ENCODE measurements at places on chromosomes 7 and 10. TPM values are rescaled to one million over a fixed set of nuclear protein-coding genes. Genes with fewer than 3 reads are reported as not detected.

DNA sequence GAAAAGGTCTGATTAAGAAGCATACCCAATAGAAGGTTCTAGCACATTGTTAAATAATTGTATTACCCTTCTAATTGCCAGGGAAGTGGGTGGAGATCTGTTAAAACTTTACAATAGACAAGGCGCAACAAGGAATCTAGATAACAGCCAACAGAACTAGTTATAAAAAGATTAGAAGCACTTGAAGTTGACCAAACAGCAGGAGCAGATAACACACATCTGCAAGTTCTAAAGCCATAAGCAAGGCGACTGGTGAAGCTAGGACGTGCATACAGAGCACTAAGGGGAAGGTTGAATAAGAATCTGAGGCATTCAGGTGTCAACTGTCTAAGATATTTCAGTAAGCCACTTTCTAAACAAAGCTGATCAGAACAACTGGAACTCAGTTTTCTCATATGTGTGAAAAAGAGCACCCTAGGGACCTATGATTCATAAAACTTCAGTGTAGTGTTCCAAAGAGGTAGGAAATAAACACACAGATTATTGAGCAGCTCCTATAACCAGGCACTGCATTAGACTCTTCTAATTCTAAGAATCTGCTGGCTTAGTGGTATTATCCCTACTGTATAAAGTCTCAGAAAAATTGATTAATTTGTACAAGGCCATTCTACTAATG is 111.2 kb downstream of the SAMD9 start:
- DNase-seq = no peak

DNA sequence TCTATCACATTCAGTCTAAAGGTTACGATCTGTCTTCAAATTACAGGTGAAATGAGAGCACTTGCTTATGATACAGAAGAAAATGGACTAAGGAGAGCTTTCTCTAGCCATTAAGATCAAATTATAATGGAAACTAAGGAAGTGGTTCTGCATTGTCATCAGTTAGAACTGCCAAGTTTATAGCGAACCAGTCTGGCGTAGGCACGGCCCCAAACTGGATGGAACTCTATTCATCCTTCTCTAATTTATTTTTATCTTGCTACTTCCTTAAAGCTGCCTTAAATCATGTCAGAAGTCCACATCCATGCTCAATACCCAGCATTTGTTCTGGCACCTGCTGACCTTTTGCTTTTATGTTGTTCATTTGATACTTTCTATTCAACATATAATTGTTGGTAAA is 63.7 kb upstream of the APBB1IP start:
- no peak for DNase-seq

DNA sequence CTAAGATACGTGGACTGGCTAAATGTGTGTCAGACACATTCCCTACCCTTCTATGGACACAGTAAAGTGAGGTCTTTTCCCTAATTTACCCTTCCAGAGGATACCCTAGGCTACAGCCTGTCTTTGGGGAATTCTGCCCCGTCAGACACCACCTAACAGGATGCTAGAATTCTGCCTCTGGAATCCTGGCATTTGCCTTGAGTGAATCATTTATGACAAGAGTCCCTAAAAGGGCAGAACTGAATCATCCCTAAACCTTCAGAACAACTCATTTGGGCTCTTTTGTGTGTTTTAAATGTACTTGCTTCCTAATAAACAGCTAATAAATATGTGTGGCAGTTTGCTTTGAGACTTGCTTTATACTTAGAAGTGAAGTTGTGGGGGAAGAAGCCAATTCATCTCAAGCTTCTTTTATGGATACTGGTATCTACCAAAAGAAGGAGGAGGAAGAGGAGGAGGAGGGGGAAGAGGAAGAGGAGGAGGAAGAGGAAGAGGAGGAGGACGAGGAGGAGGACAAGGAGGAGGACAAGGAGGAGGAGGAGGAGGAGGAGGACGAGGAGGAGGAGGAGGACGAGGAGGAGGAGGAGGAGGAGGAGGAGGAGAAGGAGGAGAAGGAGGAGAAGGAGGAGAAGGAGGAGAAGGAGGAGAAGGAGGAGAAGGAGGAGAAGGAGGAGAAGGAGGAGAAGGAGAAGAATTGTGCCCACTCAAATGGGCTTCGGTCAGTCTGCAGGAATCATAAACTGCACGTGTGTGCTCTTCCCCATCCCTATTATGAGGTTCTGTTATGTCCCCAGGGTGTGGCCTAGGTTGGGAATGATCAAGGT is 27.1 kb downstream of the PARP12 start:
- DNase-seq = no peak

- DNase-seq = no peak
These were observed 143.8 kb downstream of the CFTR start for GRCh38 chr7:117623606-117624005.

DNA sequence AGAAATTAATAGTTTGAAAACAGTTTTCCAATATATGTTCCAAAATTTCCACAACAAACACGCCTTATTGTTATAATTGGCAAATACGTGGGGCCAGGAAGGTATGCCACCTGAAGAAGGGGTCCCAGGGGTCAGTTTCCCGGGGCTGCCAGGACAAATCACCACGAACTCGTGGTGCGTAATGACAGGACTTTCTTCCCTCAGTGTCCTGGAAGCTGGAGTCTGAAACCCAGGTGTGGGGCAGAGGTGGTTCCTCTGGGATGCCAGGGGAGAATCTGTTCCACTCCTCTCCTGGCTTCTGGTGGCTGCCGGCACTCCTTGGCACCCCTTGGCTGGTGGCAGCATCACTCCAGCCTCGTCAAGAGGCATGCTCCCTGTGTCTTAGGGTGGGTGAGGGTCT is 56.7 kb downstream of the CHST15 start:
- DNase-seq = no peak

- no peak for DNase-seq
These were observed 40.0 kb downstream of the RAPGEF5 start for GRCh38 chr7:22316914-22317313.

GRCh38 chr10:27710014-27710413 is 35.6 kb downstream of the MKX start:
- DNase-seq = no peak

- no peak for DNase-seq
These were observed 2.3 kb downstream of the PSD start for GRCh38 chr10:102416283-102416682.

GRCh38 chr10:89248990-89249389 is 2.6 kb downstream of the LIPA start:
- DNase-seq = no peak

- DNase-seq = no peak
These were observed 19.1 kb upstream of the OGDHL start for GRCh38 chr10:49781247-49781646.

GRCh38 chr7:127651556-127652332 is at the start of gene SND1:
Gene SND1, plus strand, starts transcription at chr7:127652194. Its CDS starts 180 bp downstream, at chr7:127652374.
- DNase-seq = peak; percentile 94

GRCh38 chr10:132507956-132508490 is 29.6 kb upstream of the INPP5A start:
- DNase-seq = no peak

GRCh38 chr10:34327184-34327583 is 487.9 kb downstream of the PARD3 start:
- no peak for DNase-seq

DNA sequence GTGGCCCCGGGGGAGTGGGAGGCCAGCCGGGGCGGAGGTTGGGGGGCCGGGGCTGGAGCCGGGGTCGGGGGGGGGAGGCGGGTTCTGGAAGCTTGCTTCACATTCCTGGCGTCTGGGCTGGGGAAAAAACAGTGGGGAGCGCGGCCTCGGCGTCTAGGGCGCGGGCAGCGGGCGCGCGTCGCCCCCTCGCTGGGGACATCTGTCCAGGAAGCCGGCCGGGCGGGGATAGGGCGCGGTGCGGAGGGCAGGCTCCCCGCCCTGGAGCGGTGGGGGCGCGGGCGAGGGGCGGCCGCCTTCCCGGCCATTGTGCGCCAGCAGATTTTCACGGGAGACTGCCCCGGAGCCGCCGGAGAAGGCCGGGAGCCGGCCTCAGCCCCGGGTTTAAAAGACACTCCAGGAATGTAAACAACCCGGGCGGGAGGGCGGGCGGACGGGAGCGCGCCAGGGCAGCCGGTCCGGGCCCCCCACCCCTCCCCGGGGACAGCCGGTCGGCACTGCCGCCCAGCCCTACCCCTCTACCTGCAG is 1.4 kb downstream of the ZMIZ1 start:
- DNase-seq = no peak

- no peak for DNase-seq
These were observed 122.4 kb downstream of the CTTNBP2 start for GRCh38 chr7:117750612-117751563.

GRCh38 chr10:9922126-9922870 is 1095.4 kb upstream of the CELF2 start:
- DNase-seq = no peak

DNA sequence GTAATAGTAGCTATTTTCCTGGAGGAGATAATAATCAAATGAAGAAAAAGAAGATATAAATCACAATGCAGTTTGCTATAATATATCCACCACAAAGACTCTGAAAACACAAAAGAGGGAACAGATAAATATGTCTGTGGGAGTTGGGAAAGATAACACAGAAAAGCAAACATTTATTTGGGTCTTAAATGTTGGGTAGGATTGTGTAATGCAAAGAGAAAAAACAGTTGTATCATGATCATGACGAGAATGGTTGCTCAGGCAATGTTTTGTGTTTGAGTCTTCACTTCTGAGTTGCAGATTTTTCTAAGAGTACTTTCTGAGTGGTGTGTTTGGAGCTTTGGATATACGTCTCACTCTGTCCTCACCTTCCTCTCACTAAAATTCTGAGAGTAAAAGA is 437.5 kb downstream of the TFEC start:
- no peak for DNase-seq

GRCh38 chr7:158657189-158657746 is 47.3 kb downstream of the NCAPG2 start:
- no peak for DNase-seq

- no peak for DNase-seq
These were observed 9.2 kb downstream of the LHPP start for GRCh38 chr10:124470544-124471434.

GRCh38 chr10:86363184-86363832 is 3.3 kb downstream of the GRID1 start:
- no peak for DNase-seq

GRCh38 chr10:89651916-89652573 is 7.0 kb upstream of the PANK1 start:
- no peak for DNase-seq

- no peak for DNase-seq
These were observed 83.5 kb downstream of the MAPK8 start for GRCh38 chr10:48389846-48390557.

- no peak for DNase-seq
These were observed 27.5 kb upstream of the SLC29A3 start for GRCh38 chr10:71291528-71291900.

GRCh38 chr10:50641626-50642025 is 17.9 kb upstream of the SGMS1 start:
- DNase-seq = no peak

GRCh38 chr7:117435475-117436043 is 8.3 kb upstream of the ASZ1 start:
- no peak for DNase-seq

SFRP5 gene
- 0.19 TPM for polyA plus RNA-seq

FKBP6 gene
- 0.16 TPM for polyA plus RNA-seq

PDE6C gene
- polyA plus RNA-seq = 0.93 TPM

ADAM22 gene
- 13.1 TPM for polyA plus RNA-seq

LEP gene
- polyA plus RNA-seq = 0.16 TPM

ELMO1 gene
- polyA plus RNA-seq = 10.5 TPM

KAZALD1 gene
- 12.4 TPM for polyA plus RNA-seq

SEMA3C gene
- polyA plus RNA-seq = 47.6 TPM

TFEC gene
- polyA plus RNA-seq = 25.3 TPM

DBNL gene
- polyA plus RNA-seq = 59.9 TPM

NEURL1 gene
- 0.83 TPM for polyA plus RNA-seq

ZNF783 gene
- 18.5 TPM for polyA plus RNA-seq

TAX1BP1 gene
- polyA plus RNA-seq = 129 TPM

STAM gene
- 28.9 TPM for polyA plus RNA-seq

EBLN1 gene
- polyA plus RNA-seq = not detected

TMEM26 gene
- polyA plus RNA-seq = 6.6 TPM
